ENCODE measurements at places on chromosomes 2 and 18.

- peak; percentile 77 for DNase-seq
Measured at GRCh38 chr2:149167001-149167780, 128.7 kb downstream of the LYPD6B start.

- no peak for DNase-seq
Measured at GRCh38 chr2:96788442-96789244, 27.4 kb upstream of the CNNM3 start.

GRCh38 chr18:50405582-50406271, 30.9 kb downstream of the SKA1 start:
- peak; percentile 71 for DNase-seq

GRCh38 chr18:59033359-59033758, 106.3 kb upstream of the SEC11C start:
- no peak for DNase-seq

DNA sequence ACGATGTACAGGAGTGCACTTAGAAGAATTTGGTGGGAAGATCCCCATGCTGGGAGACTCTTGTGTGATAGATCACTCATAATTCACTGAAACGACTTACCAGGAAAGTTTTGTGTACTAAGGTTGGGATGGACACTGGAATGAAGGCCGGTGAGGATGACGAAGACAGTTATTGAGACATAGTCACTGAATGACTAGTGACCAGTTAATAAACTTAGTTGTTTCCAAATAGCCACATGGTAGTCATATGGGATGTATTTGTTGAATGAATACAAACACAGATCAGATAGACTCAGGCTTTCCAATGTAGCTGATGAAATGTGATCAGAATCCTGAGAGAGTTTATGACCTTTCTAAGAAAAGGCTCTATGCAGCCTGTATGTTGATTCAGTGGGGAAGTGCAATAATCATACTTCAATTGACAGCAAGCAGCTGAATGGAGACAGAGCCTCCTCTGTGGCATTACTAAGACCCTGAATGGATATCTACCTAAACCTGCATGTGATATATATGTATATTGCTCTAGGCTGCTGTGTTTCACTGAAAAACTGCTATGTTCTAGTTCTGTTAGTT, 20.4 kb downstream of the GDF7 start:
- DNase-seq = no peak

All from islet precursor cell (in vitro differentiated cells).